ENCODE measurements at places on chromosomes 3 and 15.

DNA sequence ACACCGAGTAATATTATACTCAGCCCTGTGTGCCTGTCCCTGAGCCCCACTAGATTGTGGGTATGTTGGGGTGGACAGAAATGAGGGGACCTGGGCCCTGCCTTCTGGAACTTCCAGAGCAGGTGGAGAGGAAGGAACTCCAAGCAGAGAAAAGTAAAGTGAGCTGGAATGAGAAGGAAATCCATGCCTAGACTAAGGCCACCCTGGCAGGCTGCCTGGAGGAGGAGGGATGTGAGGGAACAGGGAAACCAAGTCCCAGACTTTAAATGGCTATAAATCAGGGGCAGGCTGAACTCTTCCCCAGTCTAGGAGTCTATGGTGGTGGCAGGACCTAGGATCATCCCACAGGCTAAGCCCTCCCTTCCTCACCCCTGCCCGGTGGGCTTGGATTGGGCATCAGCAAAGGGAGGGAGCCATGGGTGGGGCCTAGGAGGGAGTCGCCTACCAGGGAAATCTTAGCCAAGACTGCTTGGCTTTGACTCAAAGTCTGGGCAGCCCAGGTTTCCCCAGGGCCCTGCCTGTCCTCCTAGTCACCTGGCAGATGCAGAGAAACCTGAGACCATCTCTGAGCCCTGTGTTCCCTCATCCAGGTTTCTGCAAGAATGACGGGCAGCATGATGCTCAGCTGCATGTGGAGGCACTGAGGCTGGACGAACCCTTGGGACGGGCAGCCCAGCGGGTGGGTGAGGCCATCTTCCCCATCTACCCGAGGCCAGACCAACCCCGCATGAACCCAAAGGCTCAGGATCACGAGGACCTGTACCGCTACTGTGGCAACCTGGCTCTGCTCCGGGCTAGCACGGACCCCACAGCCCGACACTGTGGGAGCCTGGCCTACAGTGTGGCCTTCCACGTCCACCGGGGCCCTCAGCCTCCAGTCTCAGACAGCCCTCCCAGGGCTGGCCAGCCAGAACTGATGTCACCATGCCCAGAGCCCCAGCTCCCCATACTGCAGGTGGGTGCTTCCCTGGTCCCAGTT is 15.6 kb upstream of the STRA6 start:
- no peak for DNase-seq

- DNase-seq, result no peak
Measured at GRCh38 chr3:141603473-141604035, 116.7 kb downstream of the RASA2 start.

GRCh38 chr3:100548053-100548452 is 55.6 kb downstream of the TMEM45A start:
- no peak for DNase-seq

GRCh38 chr3:194592798-194593752 is 40.1 kb downstream of the TMEM44 start:
- DNase-seq, result peak; percentile 89

- no peak for DNase-seq
Measured at GRCh38 chr15:56390739-56391267, 25.6 kb downstream of the TEX9 start.

DNA sequence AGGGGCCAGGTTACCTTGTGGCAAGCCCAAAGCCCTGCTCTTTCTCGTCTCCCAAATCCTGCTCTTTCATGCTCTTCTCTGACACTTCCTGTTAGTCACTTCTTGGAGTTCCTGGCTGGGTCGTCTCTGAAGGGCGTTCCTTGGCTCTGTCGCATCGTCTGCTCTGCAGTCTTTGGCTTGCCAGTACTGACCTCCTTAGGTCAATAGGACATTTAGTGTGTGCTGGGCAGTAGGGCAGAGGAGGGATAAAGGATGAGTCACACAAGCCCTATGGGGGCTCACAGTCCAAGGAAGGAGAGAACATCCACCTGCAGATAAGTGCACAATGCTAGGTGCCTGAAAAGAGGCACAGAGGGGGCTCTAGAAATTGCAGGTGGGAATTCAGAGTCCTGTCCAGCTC is 87.5 kb downstream of the FAM43A start:
- DNase-seq, result peak; percentile 14

DNA sequence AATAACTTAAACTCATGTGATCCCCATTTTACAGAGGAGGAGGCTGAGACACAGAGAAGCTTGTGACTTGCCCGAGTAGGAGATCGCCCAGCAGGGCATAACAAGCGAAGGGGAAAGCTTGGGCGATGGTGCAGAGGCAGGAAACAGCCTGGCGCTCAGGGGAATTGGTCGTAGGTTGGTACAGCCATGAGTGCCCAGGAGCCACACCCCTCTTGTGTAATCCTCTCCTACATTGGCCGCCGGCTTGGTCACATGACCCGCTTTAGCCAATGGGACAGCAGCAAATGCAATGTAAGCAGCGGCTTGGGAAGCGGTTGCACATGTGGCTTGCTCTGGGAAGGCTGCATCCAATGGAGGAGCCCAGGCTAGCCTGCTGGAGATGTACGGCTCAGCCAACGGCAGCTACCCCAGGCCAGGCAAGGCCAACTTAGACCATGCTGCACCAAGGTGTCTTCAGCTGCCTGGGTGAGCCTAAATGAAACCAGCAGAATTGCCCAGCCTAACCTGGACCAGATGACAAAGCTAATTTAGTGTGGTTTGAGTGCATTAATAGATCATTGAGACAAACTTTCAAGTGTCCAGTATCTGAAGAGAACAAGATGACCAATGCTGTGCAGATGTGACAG is 50.3 kb upstream of the SLC6A6 start:
- no peak for DNase-seq

- no peak for DNase-seq
Measured at GRCh38 chr15:96627031-96627568, 296.6 kb downstream of the NR2F2 start.

DNA sequence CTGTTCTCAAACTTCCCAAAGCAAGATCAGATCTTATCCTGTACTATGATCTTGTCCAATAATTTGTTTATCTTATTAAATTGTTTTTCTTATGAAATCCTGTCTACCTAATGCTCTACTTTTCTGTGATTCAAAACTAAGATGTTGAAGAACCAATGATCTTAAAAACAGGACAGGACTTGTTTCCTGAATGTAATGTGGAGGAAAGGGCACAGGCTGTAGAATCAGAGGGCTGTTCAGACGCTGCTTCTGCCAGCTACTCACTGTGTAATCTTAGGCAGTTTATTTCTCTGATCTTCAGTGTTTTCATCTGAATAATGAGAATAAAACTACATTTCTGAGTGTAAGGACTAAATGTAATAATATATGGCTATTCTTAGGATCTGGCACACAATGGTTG is 20.1 kb upstream of the DMXL2 start:
- no peak for DNase-seq

GRCh38 chr15:34318277-34319079 is 19.1 kb downstream of the SLC12A6 start:
- peak; percentile 81 for DNase-seq

GRCh38 chr3:195859061-195859845 is 47.5 kb upstream of the MUC4 start:
- DNase-seq, result peak; percentile 73

DNA sequence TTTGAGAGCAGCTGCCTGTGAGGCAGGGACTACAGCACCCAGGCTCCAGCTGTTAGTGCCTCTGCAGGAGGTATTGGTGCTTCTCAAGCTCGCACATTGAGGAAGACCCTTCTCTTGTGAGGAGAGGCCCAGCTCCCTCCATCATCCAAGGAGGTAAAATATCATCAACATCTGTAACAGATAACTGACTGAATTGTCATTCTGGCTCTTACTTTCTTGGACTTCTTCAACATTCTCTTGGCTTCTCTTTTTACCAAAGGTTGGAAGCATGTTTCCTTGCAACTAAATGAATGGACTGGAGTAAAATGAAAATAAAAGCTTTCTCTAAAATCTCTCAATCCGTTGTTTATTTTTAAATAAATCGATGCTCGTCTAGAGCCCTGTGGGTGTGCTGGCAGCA is 53.1 kb upstream of the PXYLP1 start:
- DNase-seq, result no peak

- DNase-seq, result no peak
Measured at GRCh38 chr3:30750967-30751366, 143.5 kb downstream of the GADL1 start.

DNA sequence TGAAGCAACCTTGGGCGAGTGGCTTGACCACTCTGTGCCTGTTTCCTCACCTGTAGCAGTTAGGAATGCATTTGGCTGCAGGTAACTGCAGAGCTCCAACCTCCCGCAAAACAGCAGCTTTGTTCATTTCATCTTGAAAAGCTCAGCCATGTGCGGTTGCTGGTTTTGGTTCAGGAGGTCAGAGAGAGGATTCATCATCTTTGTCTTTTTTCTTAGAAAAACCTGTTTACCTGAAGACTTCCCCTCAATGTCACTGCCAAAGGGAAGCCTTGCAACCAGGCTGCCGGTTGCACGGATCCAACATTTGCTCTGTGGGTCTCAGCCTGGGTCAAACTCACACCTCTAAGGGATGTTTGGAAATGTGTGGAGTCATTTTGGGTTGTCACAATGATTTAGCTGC is 16.4 kb upstream of the FURIN start:
- DNase-seq, result no peak

DNA sequence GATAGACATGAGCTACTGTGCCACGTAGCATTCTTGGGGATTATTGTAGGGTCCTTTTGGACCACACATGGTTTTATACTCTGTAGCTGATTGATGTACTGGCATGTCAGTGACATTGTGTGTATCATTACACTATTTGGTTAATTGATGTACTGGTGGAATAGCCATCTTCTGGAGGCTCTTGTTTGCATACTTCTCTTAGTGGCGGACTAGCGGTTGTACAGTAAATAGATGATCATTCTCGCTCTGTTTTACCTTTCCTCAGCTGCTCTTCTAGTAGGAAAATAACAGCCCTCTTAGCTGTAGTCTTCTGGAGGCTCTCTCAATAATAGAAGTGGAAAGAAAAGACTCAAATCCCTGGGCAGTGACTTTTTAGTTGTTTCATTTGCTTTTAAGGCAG is 24.8 kb downstream of the IGF1R start:
- DNase-seq, result no peak

DNA sequence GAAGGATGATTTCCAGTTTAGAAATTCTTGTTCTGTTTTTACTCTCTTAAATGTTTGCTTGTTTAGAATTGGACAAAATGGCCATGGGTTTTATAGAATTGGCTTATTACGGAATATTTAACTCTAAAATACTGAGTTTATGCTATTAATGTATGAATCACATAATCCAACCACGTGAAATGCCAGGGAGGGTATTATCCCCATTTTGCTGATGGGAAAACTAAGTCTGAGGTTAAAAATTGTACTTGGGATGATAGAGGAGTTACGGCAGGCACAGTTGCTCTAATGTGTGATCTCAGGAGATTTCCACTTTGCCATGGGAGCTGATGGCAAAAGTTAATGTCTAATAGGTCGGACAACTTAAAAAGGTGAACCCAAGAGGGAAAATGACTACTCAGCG is 194.4 kb downstream of the ITPR1 start:
- DNase-seq, result no peak

DNA sequence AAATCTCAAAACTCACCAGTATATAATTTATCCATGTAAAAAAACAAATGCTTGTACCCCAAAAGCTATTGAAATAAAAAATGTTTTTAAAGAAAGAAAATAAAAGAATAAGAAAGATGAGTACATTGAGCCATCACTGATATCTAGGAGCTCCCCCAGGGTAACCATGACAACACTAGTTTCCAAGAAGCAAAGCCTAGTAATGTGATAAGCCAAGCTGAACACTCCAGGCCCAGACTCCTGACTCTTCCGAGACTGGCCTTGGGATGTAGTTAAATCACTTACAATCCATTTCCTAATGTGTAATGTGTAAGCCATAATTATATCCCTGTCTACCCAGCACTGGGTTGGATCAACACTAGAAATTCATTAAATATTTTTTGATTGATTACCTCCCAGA is 21.1 kb upstream of the ATP8B4 start:
- no peak for DNase-seq

DNA sequence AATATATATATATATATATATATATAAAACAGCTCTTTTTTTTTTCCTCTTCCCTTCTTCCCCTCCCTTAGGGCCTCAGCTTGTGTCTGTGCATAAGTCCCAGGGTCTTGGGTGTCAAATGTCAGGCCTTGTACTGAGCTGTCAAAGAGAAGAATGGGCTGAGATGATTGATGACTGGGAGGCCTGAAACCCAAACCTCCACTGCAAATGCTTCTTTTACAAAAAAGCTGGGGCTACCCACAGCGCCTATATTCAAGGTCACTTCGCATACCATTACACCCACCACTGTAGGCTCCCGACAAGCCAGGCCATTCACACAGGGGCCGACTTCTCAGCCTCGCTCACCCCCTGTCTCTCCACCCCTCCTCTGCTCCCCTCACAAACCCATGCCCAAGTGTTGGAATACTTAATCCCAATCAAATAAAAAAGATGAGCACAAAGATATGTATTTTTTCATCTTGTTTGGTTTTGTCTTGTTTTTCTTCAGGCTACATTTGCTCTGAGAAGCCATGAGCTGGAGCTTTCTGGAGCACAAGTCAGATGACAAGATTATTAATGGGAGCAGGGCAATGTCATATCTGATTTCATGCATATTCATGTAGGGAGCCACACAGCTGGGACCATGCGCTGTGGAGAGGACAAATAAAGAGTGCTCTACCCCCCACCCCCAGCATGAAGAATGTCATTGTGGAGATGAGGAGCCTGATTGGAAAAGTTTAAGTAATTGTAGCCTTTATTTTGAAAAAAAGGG is 614.4 kb upstream of the NR2F2 start:
- no peak for DNase-seq

DNA sequence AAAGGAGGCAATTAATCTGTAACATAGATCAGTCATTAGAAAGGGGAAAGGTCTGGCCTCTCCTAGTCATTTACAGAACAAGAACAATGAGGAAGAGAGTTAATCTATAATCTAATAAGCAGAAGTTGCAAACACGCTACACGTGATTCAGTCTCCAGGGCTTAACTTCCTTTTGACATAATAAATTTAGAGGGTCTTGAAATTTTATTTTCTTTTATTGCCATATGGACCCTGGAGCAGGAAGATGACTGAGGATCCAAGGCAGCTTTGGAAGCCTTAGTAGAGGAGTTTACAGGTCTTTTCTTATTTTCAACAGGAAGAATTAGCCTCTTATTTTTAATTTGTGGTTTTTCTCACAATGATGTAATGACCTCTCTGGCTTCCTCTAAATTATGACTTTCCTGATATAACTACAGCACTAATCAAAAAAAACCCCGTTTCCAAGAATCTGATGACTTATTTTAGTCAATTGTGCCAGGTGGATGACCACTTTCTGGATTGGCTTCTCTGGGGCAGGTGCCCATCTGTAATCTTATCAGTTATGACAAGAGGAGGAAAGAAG is 32.2 kb downstream of the ADGRG7 start:
- DNase-seq, result no peak

GRCh38 chr3:20256144-20256543 is 70.1 kb upstream of the SGO1 start:
- no peak for DNase-seq
